Placental epithelial cell (primary cell): ENCODE measurements at places on chromosomes 16 and 17. TPM values are rescaled to one million over a fixed set of nuclear protein-coding genes. Genes with fewer than 3 reads are reported as not detected.

The TNK1 gene
- 14.1 and 27.5 TPM in 2 replicates for total RNA-seq

The RRAD gene
- 0.39 and 22.0 TPM in 2 replicates for total RNA-seq

The TBC1D24 gene
- 6.3 and 8.8 TPM in 2 replicates for total RNA-seq

The ABCC11 gene
- total RNA-seq, result under 0.01 TPM in 1 of 2 replicates, not detected in the other

The RNF227 gene
- 3.1 and 3.3 TPM in 2 replicates for total RNA-seq
